Effector CD4-positive, alpha-beta T cell (primary cell): ENCODE measurements at places on chromosomes 5 and 9.

DNA sequence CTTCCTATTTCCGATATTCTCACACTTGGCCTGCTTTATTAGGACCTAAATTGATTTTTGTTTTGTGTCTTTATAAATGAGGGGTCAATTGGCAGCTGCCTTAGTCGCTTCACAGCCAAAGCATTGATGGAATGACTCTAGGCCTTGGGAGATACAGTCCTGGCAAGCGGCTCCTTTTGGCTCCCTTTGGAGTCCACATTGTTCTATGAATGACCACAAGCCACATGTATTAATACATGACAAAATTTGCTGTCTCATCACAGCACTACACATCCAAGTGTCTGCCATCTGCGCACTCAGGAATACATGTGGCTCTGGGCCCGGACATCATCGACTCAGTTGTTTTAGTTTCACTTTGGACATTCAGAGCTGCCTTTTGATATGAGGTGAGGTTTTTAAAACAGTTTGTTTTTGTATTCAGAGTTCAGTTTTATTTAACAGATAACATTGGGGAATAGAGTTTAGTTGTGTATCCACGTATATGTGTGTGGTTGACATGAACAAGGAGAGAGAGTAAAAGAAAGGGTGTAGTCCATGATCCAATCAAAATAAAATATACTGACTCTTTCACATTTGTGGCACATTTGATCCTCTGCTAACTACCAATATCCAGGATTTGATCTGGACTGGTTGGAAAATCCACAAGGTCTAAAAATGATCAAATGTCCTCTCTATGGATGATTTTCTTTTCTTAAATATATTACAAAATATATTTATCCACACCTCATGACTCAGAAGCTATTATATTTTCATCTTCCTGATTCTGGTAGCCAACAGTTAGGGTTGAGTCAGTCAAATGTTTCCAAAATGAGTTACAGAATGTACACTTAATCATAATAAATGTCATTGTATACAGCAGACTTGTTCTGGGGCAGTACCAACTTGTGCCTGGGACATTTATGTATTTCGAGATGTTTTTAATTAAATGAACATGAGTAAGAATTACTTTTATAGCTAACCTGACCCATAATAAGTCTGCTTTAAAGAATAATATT lies 114.0 kb upstream of the MTAP start:
- DNase-seq, result no peak

DNA sequence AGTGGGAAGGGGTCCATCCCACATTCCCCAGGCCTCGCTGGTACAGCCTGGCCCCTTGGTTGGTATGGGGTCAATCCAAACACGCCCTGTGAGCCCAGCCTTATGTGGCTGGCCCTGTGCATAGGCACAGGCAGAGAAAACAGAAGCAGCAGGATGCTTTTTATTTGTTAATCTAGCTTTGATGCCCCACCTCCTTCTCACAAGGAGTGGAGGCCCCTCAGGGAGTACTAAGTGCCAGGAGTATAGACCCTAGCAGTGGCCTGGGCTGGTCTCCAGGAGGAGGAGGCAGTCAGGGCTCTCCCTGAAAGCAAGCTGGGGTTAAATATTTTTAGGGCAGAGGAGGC lies 14.6 kb upstream of the TCF7 start:
- DNase-seq, result no peak

DNA sequence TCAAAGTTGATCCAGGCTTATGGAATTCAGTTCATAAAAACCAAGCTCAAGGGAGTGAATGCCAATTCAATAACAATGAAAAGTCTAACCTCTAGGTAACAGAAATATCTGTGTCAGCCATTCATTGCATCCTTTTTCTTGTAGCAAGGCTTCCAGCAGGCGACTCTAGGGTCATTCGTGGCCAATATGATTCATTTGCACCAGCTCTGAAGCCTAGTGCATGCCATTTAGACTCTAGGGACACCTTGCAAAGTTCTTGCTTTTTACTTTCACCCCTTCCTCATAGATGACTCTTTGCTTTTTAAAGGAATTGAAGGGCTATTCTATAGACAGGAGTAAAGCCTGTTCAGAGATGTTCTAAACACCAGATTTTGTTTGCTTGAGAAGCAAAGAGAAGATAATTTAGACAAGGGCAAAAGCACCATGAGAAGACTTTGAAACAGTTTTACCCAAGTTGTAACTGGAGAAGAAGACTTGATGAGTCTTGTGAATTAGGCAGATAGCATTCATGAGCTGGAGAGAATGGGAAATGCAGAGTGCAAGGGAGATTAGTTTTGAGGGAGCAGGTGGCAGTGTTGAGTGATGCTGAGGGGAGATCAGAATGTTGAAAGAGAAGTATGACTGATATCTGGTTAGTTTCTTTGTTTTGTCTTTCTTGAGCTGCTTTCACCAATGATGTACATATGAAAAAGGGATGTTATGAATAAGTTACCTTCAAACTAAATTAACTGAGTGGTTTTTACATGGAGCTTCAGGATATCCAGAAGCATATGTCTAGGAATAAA lies 94.5 kb downstream of the F2RL2 start:
- no peak for DNase-seq

DNA sequence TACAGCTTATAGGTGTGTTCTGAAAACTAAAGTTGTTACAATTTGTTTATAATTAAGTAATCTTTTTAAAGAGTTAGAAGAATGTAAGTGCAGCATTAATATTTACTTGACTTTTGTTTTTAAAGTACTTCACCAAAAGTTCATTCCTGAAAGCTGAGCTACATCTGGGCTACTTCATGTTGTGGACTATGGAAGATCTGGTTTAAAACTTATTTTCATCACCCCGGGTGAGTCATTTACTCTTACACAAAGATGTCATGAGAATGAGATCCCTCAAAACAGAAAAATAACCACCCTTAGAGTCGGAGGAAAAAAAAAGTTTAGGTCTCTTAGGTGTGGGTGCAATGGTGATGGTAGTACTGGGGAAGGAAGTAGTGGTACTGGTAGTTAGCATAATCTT lies 5.1 kb downstream of the POU5F2 start:
- no peak for DNase-seq

GRCh38 chr9:101737705-101738565 lies 512 bp downstream of the GRIN3A start:
- no peak for DNase-seq

DNA sequence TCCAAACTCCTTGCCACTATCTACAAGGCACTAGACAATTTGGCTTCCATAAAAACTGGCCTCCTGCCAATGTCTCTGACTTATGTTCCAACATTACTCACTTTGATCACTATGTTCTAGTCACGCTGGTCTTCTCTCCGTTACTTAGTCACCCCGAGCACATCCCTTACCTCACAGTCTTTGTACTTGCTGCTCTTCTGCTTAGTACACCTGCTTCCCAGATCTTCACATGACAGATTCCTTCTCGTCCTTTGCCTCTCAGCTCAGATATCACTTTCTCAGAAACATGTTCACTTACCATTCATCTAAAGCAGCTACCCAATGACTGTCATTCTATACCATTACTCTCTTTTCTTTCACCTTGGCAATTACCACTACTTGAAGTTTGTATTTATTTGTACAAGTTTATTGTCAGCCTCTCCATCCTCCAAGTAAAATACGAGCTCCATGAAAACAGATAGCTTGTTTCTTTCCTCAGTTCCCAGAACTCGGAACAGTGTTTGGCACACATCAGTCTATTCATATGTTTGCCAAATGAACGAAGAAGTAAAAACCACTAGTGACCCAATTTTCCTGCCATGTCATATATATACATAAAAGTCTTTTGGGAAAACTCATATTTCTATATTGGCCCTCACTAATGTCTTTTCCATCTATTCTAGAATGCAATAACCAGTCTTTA lies 5.9 kb upstream of the SLC22A5 start:
- no peak for DNase-seq
